ENCODE measurements at places on chromosomes 2 and 18.

DNA sequence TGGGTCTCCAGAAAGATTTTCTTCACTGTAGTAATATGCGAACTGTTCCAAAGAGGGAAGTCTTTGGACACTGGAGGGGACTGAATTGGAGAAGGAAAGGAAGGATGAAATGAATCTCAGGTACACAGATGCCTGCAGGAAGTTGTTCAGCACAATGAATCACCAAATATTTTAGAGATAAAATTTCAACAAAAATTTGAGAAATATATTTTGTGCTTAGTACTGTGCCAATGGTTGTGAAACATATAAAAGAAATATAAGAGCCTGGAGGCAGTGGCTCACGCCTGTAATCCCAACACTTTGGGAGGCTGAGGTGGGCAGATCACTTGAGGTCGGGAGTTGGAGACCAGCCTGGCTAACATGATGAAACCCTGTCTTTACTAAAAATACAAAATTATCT is 3.2 kb downstream of the ELMOD3 start:
- no peak for DNase-seq

- DNase-seq = no peak
These were observed 113.5 kb downstream of the DSC3 start for GRCh38 chr18:30929065-30929464.

DNA sequence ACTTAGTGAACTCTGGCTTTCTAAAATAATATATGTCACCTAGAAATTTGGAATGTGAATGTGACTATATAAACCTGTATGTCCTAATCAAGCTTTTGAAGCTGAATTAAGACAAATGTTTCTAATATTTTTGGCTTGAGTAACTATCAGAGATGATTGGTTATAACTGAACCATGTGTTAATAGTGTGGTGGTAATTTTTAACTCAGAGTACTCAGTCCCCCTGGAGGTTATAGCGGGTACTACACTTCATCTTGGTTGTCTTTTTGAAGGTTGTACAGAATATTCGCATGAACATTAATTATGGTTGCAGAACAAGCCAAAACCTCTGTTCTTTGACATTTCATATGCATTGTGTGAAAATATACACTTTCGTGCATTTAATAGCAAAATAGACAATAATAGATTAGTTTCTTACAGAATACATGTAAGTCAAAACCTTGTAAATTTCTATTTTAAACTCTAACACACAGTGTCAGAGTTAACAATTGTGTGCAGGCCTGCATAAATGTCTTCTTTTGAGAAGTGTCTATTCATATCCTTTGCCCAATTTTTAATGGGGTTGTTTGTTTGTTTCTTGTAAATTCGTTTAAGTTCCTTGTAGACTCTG is 86.0 kb downstream of the OSBPL6 start:
- DNase-seq = peak; percentile 79

- DNase-seq = no peak
These were observed 218.3 kb downstream of the ACKR3 start for GRCh38 chr2:236787885-236788284.

GRCh38 chr18:9379118-9379517 is 44.5 kb downstream of the TWSG1 start:
- DNase-seq = no peak

DNA sequence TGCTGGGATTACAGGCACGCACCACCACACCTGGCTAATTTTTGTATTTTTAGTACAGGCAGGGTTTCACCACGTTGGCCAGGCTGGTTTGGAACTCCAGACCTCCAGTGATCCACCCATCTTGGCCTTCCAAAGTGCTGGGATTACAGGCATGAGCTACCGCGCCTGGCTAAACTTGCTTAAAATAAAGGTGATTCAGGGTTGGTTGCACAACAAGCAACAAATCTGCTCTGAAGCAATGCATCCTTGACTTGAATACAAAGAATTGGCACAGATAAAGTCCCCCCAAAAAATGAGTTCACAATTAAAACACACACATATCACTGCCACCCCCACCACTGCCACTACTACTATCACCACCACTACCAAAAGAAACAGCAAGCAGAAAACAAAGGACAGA is 34.9 kb downstream of the CCDC88A start:
- DNase-seq = no peak

DNA sequence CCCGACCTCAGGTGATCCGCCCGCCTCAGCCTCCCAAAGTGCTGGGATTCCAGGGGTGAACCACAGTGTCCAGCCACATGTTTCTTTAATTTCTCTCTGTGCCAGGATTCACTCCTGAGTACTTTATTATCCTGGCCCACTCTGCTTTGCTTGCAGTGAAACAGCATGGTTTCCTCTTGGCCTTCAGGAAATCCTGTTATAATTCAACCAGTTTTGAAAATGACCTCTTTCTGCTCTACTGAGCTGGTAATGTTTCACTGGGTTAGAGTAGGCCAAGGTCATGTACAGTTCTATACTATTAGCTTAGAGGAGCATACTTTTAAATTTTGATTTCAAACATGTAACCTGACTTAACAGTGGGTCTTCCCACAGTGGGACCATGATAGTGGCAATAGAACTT is 90.6 kb upstream of the PELI1 start:
- no peak for DNase-seq

DNA sequence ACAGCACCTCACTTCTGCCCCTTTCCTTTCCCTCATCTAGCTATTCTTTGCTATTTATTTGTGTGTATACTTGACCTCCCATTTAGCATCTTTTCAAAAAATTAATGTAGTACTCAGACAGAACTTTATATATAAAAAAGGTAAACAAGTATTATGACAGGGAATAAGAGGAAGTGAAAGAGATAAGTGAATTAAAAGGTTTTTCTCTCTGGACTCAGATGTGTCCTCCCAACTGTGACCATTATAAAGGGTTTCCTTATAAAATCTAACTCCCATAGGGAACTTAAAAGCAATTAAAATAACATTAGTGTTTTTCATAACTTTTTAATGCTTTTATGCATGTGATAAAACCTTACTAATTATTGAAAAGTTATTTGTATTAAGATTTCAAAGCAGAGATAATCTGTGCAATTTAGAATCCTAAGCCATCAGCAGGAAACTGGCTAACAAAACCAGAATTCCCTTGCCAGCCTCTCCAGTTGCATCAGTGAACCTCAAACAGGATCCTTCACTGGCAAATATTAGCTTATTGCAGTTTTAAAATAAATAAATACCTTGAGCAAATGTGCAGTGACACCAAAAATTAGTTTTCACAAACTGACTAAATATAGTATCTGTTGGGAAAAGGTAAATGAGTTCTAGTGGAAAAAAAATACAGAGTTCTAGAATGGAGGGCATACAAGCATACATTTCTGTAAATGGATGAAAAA is 930.7 kb downstream of the BCL11A start:
- DNase-seq = peak; percentile 16

- no peak for DNase-seq
These were observed 25.9 kb downstream of the COL5A2 start for GRCh38 chr2:189153619-189154018.

- no peak for DNase-seq
These were observed 168.1 kb downstream of the TRIB2 start for GRCh38 chr2:12884713-12885282.

- peak; percentile 44 for DNase-seq
These were observed 48.1 kb downstream of the KCNE4 start for GRCh38 chr2:223100061-223100511.

DNA sequence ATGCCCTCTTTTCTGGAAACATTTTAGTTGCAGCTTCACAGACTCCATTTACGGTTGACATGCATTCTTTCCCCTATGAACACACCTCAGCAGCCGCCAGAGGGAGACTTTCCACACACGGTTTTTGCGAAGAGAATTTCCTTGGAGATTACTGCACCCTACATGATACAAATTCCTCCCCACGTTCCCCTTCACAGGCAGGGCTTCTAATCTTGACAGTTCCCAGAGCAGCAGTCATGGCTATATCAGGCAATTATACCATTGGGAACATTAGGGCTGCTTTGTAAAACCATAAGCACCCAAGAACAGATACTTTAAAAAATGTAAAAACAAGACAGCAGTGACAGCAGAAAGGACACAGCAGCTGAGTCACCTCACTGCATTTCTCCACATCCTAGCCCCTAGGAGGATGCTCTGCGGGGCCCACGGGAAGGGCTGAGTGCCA is 253.8 kb downstream of the TGIF1 start:
- peak; percentile 92 for DNase-seq

DNA sequence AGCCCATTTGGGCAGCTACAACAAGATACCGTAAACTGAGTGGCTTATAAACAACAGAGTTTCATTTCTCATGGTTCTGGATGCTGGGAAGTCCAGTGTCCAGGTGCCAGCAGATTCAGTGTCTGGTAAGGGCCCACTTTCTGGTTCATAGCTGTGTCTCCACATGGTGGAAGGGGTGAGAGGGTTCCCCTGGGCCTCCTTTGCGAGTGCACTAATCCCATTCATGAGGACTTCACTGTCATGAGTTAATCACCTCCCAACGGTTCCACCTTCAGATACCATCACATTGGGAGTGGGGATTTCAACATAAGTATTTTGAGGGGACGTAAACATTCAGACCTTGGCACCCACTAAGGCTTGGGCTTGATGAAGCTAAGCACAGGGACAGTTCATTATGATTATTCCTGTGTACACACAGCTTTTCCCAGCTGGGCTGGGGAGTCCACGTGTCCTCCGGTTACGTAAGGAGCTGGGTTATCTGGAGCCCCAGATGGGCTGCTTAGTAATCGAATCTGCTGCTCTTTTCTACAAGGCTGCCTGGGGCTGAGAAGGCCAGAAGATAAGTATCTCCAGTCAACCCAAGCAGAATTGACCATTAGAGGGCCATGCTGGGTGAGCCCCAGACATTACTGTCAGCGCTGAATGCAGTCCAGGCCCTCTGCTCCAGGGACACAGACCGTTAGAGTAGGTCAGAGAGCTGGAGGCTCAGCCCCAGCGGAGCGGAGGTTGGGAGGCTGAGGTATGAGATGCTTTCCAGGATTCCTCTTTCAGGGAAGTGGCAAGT is 42.7 kb downstream of the EPAS1 start:
- DNase-seq = no peak

- DNase-seq = peak; percentile 68
These were observed 5.3 kb upstream of the CRYBA2 start for GRCh38 chr2:218998414-218999002.

- no peak for DNase-seq
These were observed 311.9 kb upstream of the NT5C1B start for GRCh38 chr2:18901242-18901641.
